DMS 273 treated with DMSO at 0.1 percent for 48 hours (cell line): ENCODE measurements at places on chromosomes 1 and 21.

DNA sequence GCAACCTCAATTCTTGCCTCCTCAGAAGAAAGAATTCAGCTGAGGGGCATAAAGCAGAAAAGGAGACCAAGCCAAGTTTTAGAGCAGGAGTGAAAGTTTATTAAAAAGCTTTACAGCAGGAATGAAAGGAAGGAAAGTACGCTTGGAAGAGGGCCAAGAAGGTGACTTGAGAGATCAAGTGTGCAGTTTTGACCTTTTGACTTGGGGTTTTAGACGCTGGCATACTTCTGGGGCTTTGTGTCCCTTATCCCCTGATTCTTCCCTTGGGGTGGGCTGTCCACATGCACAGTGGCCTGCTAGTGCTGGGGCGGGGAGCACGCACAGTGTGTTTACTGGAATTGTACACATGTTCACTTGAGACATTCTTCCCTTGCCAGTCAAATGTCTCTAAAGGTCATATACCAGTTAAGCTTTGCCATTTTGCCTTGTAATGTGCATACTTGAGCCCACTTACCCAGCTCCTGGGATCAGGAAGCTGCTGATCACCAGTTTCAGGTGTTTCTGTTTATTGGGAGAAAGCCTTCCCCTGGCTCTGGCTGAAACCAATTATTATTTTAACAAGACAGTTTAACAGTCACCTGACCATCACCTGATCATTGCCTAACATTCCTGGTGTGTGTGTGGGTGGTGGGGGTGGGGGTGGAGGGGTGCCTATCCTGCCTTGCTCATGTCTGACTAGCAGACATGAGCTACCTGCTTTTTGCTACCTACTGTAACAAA, 36.2 kb downstream of the UTP25 start:
- no peak for DNase-seq

GRCh38 chr1:220878191-220879075, 810 bp upstream of the HLX start:
- no peak for DNase-seq

DNA sequence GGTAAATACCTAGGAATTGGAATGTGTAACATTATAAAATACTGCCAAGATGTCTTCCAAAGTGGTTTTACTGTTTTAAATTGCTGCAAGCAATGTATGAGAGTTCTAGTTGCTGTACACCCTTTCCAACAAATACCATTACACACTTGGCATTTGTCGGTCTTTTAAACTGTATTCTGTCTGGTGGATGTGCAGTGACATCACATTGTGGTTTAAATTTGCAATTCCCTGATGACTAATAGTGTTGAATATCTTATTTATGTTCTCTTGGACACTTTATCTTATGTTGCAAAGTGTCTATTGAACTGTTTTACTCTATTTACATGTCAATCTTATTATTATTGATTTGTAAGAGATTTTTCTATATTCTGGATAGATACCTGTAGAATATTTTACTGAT, 561.2 kb upstream of the B3GALT2 start:
- DNase-seq = no peak

DNA sequence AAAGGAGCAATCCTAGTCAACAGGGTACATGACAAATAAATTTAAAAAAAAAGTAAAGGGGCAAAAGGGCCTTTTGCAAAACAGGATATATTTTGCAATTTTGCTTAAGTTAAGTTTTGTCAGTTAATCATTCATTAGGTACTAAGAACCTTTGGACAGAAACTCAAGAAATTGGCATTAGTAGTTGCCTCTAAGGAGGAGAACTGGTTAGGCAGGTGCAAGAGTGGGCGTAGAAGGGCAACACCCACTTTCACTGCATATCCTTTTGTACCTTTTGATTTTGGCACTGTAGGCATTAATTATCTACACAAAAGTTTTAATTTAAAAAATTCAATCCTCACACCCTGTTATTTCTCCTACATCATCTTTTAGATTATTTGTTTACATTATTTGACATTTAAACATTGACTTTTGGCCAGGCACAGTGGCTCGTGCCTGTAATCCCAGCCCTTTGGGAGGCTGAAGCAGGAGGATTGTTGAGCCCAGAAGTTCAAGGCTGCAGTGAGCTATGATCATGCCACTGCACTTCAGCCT, 4.3 kb downstream of the DDAH1 start:
- DNase-seq = no peak

GRCh38 chr1:221939607-221940006, 197.7 kb upstream of the DUSP10 start:
- DNase-seq = peak; percentile 72

- no peak for DNase-seq
These were observed 75.4 kb upstream of the TMPRSS2 start for GRCh38 chr21:41583274-41583790.

DNA sequence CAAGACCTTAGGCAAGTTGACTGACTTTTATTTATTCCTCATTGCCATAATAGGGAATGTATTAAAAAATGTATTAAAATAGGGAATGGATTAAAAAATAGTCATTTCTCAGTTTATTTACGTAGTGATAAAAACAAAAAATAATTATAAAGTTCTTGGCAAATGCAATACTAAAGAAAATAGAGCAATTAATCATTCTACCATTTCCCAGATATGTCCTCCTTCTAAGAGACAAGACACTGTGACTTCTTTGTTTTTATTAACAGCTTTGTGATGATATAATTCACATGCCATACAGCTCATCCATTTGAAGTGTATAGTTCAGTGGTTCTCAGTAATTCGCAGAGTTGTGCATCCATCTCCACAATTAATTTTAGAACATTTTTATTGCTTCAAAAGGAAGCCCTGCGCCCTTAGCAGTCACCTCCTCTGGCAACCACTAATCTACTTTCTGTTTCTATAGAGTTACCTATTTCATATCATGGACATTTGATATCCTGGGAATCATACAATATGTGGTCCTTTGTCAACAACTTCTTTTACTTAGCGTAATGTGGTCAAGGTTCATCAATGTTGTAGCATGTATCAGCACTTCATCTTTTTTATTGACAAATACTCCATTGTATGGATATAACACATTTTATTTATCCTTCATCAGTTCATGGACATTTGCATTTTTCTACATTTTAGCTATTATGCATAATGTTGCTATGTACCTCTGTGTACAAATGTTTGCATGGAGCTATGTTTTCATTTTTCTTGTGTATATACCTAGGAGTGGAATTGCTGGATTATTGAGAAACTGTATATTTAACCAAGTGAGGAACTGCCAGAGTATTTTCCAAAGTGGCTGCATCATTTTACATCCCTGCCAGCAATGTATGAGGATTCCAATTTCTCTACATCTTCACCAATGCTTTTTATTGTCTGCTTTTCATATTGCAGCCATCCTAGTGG, 5.6 kb downstream of the TBX19 start:
- no peak for DNase-seq

DNA sequence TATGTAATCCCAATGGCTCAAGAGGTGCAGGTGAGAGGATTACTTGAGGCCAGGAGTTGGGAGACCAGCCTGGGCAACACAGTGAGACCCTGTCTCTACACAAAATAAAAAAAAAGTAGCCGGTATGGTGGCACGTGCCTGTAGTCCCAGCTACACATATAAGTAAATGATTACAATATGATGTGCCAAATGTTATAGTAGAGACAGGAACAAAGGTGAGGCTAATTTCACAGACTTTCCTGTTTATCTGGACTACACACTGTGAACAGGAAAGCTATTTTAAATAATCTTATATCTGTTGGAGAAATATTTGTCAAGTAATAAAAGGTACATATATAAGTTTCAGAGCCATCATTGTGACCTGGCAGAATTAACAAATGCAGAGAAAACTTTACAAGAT, 77.7 kb downstream of the UROD start:
- DNase-seq = no peak

GRCh38 chr1:154729031-154729442, 121.1 kb upstream of the ADAR start:
- no peak for DNase-seq

- DNase-seq = no peak
These were observed 9.4 kb downstream of the SNAP47 start for GRCh38 chr1:227744668-227745067.

DNA sequence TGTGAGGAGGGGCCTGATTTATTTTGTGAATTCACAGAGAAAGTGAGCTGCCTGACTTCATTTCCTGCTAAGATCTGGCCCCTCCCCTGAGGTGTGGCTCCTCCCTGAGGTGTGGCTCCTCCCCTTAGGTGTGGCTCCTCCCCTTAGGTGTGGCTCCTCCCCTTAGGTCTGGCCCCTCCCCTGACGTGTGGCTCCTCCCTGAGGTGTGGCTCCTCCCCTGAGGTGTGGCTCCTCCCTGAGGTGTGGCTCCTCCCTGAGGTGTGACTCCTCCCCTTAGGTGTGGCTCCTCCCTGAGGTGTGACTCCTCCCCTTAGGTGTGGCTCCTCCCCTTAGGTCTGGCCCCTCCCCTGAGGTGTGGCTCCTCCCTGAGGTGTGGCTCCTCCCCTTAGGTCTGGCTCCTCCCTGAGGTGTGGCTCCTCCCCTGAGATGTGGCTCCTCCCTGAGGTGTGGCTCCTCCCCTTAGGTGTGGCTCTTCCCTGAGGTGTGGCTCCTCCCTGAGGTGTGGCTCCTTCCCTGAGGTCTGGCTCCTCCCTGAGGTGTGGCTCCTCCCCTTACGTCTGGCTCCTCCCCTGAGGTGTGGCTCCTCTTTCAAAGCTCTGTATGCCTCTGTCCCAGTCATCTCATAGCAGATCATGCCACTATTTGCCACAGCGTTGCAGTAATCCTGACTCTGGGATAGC, 26.9 kb upstream of the LRRC3 start:
- DNase-seq = no peak

DNA sequence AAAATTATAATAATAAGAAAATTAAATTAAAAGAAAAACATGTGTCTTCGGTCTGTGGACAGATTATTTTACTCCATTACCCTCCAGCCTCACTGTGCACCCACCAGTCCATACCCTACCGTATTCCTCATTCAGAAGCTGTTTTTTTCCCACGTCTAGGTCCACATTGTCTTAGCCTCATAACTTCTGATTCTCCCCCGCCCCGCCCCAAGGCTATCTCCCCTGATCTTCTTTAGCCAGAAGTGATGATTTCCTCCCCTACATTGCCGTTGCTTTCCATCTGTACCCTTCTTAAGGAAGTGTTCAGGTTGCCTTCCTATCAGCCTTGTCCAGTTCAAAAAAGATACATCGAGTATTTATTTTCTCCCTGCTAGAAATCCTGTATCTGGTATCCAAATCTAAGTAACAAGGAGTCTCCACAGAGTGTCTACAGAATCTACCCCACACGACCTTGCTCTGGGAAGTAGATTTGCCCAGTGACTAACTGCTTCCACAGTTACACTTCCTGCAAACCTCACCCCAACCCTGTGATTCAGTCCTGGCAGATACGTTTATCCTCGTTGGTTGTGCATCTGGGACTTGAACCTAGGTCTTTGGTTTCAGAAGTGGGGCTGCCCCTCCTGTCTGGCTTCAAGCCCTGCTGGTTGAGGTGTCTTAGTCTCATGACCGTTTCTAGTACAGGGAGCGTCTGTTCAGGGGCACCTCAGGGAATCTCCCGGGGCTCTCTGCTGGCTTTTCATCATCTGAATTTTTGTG, 470.2 kb downstream of the CAMTA1 start:
- DNase-seq = no peak

DNA sequence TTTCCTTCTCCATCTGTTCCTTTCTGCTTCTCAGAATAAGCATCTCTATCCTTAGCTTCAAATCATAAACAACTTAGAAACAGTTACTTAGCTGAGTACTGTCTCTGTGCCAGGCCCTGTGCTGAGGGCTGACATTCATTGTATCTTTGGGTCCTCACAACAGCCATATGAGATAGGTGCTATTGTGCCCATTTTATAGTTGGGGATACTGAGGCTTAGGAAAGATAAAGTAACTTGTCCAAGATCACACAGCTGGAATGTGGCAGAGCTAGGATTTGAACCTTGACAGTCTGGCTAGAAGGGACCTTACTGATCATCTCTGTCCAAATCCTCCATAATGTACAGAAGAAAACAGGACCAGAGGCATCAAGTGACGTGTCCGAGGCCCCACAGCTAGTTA, 25.0 kb downstream of the CD247 start:
- DNase-seq = no peak

DNA sequence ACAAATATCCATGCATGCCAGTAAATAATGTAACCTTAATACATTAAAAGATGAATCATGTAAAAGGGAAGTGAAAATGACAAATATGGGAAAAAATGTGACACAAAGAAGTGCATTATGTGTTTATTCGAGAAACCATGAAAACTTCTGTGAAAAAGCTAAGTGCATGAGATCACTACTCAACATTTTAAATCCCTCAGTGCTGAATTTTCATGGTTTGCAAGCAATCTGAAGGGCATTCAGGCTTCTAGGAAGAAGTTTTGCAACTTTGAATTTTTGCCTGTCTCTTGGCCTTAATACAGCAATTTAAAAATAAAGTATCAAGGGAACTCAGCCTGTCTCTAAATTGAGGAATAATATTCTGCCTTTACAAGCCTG, 78.2 kb downstream of the MAP3K7CL start:
- no peak for DNase-seq

DNA sequence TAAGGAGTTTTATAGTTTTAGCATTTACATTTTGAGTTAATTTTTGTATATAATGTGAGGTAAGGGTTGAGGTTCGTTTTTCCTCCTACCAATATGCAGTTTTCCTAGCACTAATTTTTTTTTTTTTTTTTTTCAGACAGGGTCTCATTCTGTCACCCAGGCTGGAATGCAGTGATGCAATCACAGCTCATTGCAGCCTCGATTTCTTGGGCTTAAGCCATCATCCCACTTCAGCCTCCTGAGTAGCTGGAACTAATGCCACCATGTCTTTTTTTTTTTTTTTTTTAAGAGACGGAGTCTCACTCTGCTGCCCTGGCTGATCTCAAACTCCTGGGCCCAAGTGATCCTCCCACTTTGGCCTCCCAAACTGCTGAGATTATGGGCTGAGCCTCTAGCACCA, 2.5 kb upstream of the UBASH3A start:
- no peak for DNase-seq

DNA sequence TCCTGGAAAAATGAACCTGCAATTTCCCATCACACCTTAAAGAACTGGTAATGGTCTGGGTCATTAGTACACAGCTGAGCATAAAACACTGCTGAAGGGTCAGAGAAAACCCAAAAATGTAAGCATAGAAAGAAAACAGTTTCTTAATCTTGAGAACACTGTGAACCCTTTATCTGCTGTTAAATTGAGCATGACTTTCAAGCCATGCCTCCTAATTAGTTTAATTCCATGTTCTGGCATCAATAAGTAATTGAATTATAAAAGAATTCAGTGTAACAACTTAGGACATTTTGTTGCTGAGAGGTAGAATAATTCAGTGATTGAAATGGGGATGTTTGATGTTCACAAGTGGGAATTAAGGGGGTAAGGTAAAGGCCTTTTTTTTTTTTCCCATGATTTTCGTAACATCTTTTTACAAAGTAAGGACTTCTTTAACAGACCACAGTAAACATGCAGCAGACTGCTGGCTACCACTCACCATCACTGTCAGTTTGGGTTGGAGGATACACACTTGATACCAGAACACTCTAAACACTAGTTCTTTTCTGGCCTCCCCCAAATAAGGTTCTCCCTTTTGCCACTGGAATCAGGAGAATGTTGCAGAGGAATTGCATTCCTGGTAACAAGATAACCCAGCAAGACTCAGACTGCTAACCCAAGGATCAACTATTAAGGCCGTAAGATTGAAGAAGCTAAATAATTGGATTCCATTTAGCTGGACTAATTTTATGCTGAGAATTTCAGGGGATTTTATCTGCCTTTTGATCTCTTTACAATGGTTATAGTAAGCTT, 3.0 kb downstream of the RWDD3 start:
- DNase-seq = no peak
